Breast epithelium (tissue), 4 donors: ENCODE measurements at places on chromosomes 13 and 19. TPM values are rescaled to one million over a fixed set of nuclear protein-coding genes. Genes with fewer than 3 reads are reported as not detected.

GRCh38 chr13:60620611-60621395 lies 223.8 kb downstream of the TDRD3 start:
- no peaks in the 10 kb centered on the region for H3K36me3 ChIP-seq
- no peaks in the 10 kb centered on the region for H3K27me3 ChIP-seq
- no peaks in the 10 kb centered on the region for H3K4me1 ChIP-seq
- DNase-seq = no peak
- H3K4me3 ChIP-seq = no peak overlapping the region

- no peak for DNase-seq
- H3K4me3 ChIP-seq = no peak overlapping the region
- no peak overlapping the region for H3K27ac ChIP-seq
- no peaks in the 10 kb centered on the region for H3K4me1 ChIP-seq
- peaks cover 57% of the 10 kb centered on the region for H3K27me3 ChIP-seq
These were observed 6.2 kb downstream of the C2CD4C start for GRCh38 chr19:402786-403185.

- no peak overlapping the region for H3K4me3 ChIP-seq
- no peaks in the 10 kb centered on the region for H3K27me3 ChIP-seq
- DNase-seq = no peak
These were observed 46.3 kb downstream of the MTMR6 start for GRCh38 chr13:25241007-25241406.

- H3K4me1 ChIP-seq = peaks cover 4% of the 10 kb centered on the region
- peak overlapping the region; percentile 71 for H3K27ac ChIP-seq
- no peaks in the 10 kb centered on the region for H3K27me3 ChIP-seq
These were observed 4.8 kb downstream of the STK24 start for GRCh38 chr13:98571955-98572662.

DNA sequence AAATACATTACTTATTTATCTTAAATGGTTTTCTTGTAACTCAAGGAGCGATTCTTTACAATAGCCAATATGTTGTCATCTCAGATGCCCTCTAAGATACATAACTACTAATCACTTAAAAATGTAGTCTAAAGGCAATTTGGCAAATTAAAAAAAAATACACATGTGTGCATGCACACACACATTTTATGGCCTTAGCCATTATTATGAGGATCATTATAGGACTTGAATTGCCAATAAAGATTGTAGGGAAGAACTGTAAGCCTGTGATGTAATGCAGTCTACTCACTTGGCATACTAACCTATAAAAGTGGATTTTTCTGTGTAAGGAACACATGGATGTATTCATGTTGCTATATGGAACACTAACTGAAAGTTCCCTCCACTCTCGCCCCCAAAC lies 274.3 kb downstream of the SHISA2 start:
- DNase-seq = no peak

GRCh38 chr19:5170329-5170745 lies 170.3 kb downstream of the PTPRS start:
- no peak overlapping the region for H3K27ac ChIP-seq
- no peaks in the 10 kb centered on the region for H3K4me1 ChIP-seq
- H3K27me3 ChIP-seq = no peaks in the 10 kb centered on the region
- no peaks in the 10 kb centered on the region for H3K36me3 ChIP-seq
- no peak overlapping the region for H3K4me3 ChIP-seq

DNA sequence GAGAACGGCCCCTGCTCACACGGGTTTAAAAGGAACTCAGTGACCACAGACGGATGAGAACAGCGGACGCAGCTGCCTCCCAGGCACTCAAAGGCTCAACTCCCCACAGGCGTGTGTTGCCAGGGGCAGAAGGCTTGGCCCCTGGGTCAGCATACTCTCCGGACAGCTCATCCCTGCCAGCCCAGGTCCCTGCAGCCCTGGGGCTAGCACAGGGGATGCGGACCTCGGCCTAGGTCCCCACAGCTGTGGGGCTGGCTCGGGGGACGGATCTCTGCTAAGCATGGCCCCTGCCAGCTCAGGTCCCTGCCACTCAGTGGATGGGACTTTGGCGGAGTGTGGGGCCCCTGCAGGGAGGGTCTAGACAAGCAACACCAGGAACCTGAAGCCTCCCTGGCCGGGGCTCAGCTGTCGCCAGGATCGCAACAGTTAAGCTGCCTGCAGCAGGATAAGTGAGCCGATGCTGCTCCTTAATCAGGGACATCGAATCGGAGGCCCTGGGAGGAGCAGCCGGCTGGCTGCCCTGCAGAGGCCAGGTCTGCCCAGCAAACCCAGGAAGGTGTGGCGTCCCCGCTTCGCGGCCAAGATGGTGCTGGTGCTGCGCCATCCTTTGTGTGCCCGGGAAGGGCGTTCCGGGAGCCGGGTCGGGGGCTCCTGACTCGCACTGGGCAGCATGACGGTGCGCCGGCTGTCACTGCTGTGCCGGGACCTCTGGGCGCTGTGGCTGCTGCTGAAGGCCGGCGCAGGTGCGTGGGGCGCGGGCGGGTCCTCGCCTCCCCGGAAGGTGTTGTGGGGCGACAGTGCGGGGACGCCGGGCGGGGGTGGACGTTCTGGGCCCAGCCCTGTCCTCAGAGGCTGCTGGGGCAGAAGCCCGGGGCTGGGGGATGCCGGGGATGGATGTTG lies 32.5 kb downstream of the MCF2L start:
- no peak overlapping the region for H3K4me3 ChIP-seq
- no peaks in the 10 kb centered on the region for H3K27me3 ChIP-seq
- peak overlapping the region; percentile 43 for H3K27ac ChIP-seq
- DNase-seq = peak; percentile 67

DNA sequence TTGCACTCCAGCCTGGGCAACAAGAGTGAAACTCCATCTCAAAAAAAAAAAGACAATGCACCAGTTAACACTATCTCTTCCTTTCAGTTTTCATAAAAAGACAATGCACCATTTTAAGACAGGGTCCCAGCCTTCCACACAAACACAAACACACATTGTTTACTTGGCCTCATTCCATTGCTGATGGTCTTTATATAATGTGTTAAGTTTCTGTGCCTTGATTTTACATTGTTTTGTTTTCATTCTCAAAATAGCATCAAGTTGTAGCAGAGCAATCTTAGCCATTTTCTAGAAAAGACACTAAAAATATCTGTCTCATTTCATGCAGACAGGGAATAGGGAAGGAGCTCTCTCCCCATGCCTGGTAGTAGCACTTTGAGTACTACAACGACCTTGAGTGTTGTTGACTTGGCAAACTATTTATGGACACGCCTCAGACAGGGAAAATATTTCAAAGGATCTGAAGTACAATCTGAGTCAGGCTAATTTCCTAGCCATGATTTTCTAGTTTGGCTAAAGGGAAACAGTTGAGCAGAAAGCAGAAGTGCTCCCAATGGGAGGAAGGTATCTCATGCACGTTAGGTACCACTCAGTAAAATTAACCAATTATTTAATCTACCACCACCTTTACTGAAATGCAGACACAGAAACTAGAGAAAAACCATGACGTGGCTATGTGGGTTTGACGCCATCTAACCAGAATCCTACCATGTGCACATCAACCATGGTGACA lies 120.6 kb downstream of the ABCC4 start:
- no peaks in the 10 kb centered on the region for H3K36me3 ChIP-seq
- H3K4me3 ChIP-seq = no peak overlapping the region
- H3K4me1 ChIP-seq = no peaks in the 10 kb centered on the region
- H3K27me3 ChIP-seq = no peaks in the 10 kb centered on the region

GRCh38 chr13:27942972-27943371 lies 23.2 kb downstream of the PDX1 start:
- no peak overlapping the region for H3K4me3 ChIP-seq
- H3K27me3 ChIP-seq = no peaks in the 10 kb centered on the region
- no peaks in the 10 kb centered on the region for H3K4me1 ChIP-seq

- no peak overlapping the region for H3K4me3 ChIP-seq
- H3K27me3 ChIP-seq = no peaks in the 10 kb centered on the region
These were observed 8.9 kb downstream of the ATG4D start for GRCh38 chr19:10552510-10553053.

GRCh38 chr19:44951179-44952159 lies 3.7 kb upstream of the CLPTM1 start:
- H3K27ac ChIP-seq = peak overlapping the region; percentile 84
- H3K4me1 ChIP-seq = peaks cover 27% of the 10 kb centered on the region
- no peaks in the 10 kb centered on the region for H3K27me3 ChIP-seq
- H3K4me3 ChIP-seq = no peak overlapping the region
- H3K36me3 ChIP-seq = no peaks in the 10 kb centered on the region

- DNase-seq = no peak
- H3K4me1 ChIP-seq = peaks cover 7% of the 10 kb centered on the region
- no peaks in the 10 kb centered on the region for H3K36me3 ChIP-seq
- H3K27ac ChIP-seq = peak overlapping the region; percentile 89
- H3K27me3 ChIP-seq = peaks cover 18% of the 10 kb centered on the region
- H3K4me3 ChIP-seq = peak overlapping the region; percentile 76
These were observed 307 bp downstream of the JOSD2 start for GRCh38 chr19:50510700-50511068.

DNA sequence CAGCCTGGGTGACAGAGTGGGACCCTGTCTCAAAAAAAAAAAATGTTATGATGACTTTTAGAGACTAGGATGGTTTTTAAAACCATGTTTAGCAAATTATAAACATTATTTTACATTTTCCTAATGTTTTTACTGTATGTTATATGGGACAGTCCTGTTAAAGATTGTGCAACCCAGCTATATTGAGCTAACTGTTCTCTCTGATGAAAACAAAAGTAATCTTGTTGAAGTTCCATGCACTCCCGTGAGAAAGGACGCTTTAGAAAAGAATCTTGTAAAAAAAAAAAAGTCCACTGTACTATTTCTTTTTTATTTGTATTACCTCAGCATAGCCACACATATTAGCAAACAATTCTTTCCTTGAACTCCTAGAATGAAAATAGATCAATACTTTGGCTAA lies 451.2 kb downstream of the DCT start:
- DNase-seq = no peak
- H3K4me3 ChIP-seq = no peak overlapping the region
- H3K4me1 ChIP-seq = no peaks in the 10 kb centered on the region

DNA sequence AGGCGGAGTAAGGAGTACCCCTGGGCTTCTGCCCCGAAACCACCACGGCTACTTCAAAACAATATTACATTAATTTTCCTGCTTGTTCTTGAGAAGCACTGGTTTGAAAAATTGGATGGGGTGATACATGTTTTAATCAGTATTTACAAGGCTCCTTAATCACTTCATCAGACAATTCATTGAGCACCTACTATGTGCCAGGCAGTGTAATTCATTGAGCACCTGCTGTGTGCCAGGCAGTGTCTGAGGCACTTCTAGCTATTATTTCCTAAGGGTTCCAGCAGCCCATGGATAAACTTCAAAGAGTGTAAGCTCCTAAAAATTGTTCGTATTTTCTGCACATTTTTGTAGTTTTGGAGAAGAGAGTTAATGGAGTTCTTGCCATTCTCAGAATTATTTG lies 1.6 kb upstream of the GAS6 start:
- peaks cover 8% of the 10 kb centered on the region for H3K4me1 ChIP-seq
- DNase-seq = peak; percentile 5
- no peaks in the 10 kb centered on the region for H3K27me3 ChIP-seq
- H3K36me3 ChIP-seq = no peaks in the 10 kb centered on the region
- H3K27ac ChIP-seq = no peak overlapping the region

GRCh38 chr13:19605161-19605955 lies 28.1 kb upstream of the MPHOSPH8 start:
- H3K4me1 ChIP-seq = no peaks in the 10 kb centered on the region
- DNase-seq = no peak
- H3K4me3 ChIP-seq = no peak overlapping the region
- no peaks in the 10 kb centered on the region for H3K27me3 ChIP-seq
- H3K27ac ChIP-seq = no peak overlapping the region
- no peaks in the 10 kb centered on the region for H3K36me3 ChIP-seq

GRCh38 chr19:2038284-2039088 lies 12.6 kb downstream of the MKNK2 start:
- no peaks in the 10 kb centered on the region for H3K36me3 ChIP-seq
- H3K4me3 ChIP-seq = no peak overlapping the region
- H3K27ac ChIP-seq = peak overlapping the region; percentile 21
- H3K4me1 ChIP-seq = peaks cover 17% of the 10 kb centered on the region

GRCh38 chr19:15173746-15174404 lies 26.9 kb downstream of the NOTCH3 start:
- H3K27ac ChIP-seq = no peak overlapping the region
- H3K4me1 ChIP-seq = no peaks in the 10 kb centered on the region
- no peak overlapping the region for H3K4me3 ChIP-seq

DNA sequence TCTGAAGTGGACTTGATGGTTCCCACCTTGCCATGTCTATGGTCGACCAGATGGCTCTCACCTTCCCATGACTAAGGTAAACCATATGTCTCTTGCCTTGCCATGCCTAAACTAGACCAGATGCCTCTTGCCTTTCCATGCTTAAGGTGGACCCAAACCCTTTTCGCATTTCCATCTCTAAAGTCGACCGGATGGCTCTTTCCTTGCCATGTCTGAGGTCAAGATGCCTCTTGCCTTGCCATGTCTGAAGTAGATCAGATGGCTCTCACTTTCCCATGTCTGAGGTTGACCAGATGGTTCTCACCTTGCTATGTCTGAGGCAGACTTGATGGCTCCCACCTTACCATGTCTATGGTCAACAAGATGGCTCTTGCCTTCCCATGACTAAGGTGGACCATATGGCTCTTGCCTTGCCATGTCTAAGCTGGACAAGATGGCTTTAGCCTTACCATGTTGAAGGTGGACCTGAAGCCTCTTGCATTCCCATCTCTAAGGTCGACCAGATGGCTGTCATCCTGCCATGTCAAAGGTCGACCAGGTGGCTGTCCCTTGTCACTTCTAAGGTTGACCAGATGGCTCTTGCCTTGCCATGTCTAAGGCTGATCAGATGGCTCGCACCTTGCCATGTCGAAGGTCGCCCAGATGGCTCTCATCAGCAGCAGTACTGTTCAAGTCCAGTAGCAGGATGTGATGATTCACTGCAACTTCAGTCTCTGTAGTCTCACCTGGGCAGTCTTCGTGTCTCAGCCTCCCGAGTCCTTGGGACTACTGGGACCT lies 1439.4 kb downstream of the UQCRFS1 start:
- no peaks in the 10 kb centered on the region for H3K36me3 ChIP-seq
- no peak for DNase-seq
- no peak overlapping the region for H3K27ac ChIP-seq
- no peaks in the 10 kb centered on the region for H3K4me1 ChIP-seq
- H3K4me3 ChIP-seq = no peak overlapping the region
- no peaks in the 10 kb centered on the region for H3K27me3 ChIP-seq

The CNFN gene
- total RNA-seq = 2.6 TPM

The LENG9 gene
- 8.2 TPM for total RNA-seq

The SLC25A41 gene
- total RNA-seq = not detected

The NLRP12 gene
- 0.66 TPM for total RNA-seq

The IFNL1 gene
- total RNA-seq = not detected

The ZNF223 gene
- total RNA-seq = 2.6 TPM
